ENCODE measurements at places on chromosomes 4 and X. TPM values are rescaled to one million over a fixed set of nuclear protein-coding genes. Genes with fewer than 3 reads are reported as not detected.

Gene MAD2L1
- polyA plus RNA-seq = 55.8 TPM

Gene CXorf51B
- polyA plus RNA-seq = not detected

Gene CENPVL1
- not detected for polyA plus RNA-seq

Gene ABLIM2
- polyA plus RNA-seq = 8.5 TPM

Gene GSTCD
- 16.9 TPM for polyA plus RNA-seq

Gene HTN1
- polyA plus RNA-seq = not detected

Gene ETDC
- polyA plus RNA-seq = 1.2 TPM

Gene SH3TC1
- polyA plus RNA-seq = 27.5 TPM

Gene ASB12
- 0.55 TPM for polyA plus RNA-seq

DNA sequence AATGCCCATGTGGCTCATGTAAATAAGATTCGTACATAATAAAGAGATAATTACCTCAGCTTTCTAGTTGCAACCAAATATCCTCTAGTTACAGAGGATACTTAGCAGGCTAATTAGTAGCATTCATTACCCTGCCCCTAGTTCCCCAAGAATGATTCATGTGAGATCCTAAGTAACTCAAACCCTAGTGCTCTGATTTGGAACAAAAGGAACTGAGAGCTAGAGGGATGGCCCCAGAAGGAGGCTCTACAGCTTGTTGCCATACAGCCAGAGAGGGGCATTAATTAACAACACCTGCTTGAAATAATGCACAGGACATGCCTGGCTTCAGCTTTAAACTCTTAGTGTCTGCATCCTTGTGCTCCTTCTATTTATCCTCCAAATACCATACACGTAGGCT is 32.6 kb upstream of the CBR4 start:
- H3K36me3 ChIP-seq = no peaks in the 10 kb centered on the region
- H3K27me3 ChIP-seq = no peaks in the 10 kb centered on the region
- H3K4me3 ChIP-seq = no peak overlapping the region
- no peak overlapping the region for H3K27ac ChIP-seq
- DNase-seq = no peak

DNA sequence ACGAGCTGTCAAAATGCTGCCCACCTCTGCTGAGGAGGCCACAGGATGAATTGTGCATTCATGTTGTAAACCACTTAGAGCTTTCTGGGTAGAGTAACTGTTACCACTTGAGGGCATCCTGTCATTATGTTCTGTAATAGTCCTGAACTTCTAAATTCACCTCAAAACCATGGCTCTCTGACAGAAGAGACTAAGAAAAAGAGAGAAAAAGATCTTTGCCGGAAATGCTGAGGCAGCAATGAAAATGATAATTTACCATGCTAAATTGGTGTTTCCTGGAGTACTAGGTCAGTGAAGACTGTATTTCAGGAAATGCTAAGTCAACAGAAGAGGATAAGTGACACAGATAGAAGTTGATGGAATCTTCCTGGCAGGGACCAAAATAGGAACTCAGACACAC is 942.3 kb upstream of the SLIT2 start:
- no peak overlapping the region for H3K4me3 ChIP-seq
- no peaks in the 10 kb centered on the region for H3K27me3 ChIP-seq
- H3K27ac ChIP-seq = no peak overlapping the region
- H3K4me1 ChIP-seq = no peaks in the 10 kb centered on the region

DNA sequence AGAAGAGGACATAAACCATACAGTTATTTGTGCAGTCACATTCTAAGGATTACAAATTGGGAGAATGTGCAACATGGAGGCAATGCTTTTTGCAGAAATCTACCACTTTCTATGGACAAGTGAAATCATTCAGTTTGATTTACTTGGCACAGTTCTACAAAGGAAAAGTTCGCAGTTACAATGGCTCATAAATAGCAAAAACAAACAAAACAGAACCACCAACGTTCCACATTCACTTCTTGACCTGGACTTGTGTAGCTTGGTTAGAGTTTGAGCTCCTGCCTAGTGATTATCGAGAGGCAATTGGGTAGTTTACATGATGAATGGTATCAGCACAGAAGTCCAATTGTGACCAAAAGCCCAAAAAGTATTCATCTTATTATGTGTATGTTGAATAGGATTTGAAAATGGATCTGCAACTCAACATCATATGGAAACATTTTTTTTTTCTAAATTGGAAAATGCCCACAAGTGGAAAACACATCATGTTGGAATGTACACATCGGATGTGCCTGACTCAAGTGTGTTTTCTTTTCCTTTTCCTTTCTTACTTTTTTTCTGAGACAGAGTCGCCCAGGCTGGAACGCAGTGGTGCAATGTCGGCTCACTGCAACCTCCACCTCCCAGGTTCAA is 123.8 kb downstream of the LUZP4 start:
- no peak overlapping the region for H3K27ac ChIP-seq
- no peaks in the 10 kb centered on the region for H3K4me1 ChIP-seq
- H3K36me3 ChIP-seq = no peaks in the 10 kb centered on the region
- H3K4me3 ChIP-seq = no peak overlapping the region

GRCh38 chr4:124044867-124045266 is 648.3 kb downstream of the SPRY1 start:
- H3K4me1 ChIP-seq = no peaks in the 10 kb centered on the region
- peak; percentile 5 for DNase-seq
- H3K27me3 ChIP-seq = no peaks in the 10 kb centered on the region
- no peaks in the 10 kb centered on the region for H3K36me3 ChIP-seq
- no peak overlapping the region for H3K4me3 ChIP-seq

DNA sequence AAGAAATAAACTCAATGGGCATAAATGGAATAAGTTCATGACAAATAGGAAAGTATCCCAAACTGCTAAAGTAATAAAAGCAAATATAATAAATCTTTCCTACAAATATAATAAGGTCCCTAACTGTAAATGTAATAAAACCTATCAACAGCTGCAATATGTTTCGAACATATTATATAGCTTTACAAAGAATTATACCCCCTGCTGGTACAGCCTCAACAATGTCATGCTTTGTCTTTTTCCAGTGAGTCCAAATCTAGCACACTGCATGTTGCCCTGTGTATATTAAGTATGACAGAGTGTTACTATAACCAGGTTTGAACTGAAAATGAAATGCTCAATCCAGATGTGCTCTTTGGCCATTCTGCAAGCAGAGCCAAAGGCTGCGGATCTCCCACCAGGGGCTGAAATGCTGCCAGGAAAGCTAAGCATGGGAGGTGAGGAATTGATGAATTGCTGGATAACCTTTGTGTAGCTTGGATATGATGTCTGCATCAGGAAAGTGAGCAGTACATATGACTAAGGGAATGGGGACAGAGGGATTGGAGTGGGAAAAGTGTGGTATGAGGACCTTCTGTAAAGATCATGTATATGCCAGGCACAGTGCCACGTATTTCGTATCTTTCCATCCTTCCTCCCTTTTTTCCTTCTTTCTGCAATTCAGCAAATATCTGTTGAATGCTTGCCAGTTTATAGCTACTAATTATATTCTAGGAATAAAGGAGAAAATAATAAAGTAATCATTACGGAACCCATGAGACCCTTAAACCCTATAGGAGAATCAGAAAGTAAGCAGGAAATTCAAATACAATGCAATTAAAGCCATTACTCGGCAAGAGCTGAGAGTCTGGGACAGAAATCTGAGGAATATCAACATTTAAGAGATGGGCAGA is 954.6 kb upstream of the LCORL start:
- H3K4me3 ChIP-seq = no peak overlapping the region
- DNase-seq = peak; percentile 22
- H3K27me3 ChIP-seq = no peaks in the 10 kb centered on the region
- H3K4me1 ChIP-seq = no peaks in the 10 kb centered on the region

GRCh38 chr4:147617841-147618691 is 869 bp downstream of the TMEM184C start:
- H3K4me1 ChIP-seq = peaks cover 37% of the 10 kb centered on the region
- DNase-seq = no peak
- peak overlapping the region; percentile 69 for H3K4me3 ChIP-seq
- peaks cover 6% of the 10 kb centered on the region for H3K36me3 ChIP-seq
- no peaks in the 10 kb centered on the region for H3K27me3 ChIP-seq
- H3K27ac ChIP-seq = peak overlapping the region; percentile 85

GRCh38 chr4:176309772-176310171 is 10.0 kb upstream of the SPCS3 start:
- H3K27ac ChIP-seq = no peak overlapping the region
- no peaks in the 10 kb centered on the region for H3K4me1 ChIP-seq
- H3K4me3 ChIP-seq = no peak overlapping the region
- no peaks in the 10 kb centered on the region for H3K27me3 ChIP-seq
- no peaks in the 10 kb centered on the region for H3K36me3 ChIP-seq

GRCh38 chr4:86896596-86896995 is 4.4 kb upstream of the C4orf36 start:
- no peaks in the 10 kb centered on the region for H3K4me1 ChIP-seq
- H3K27me3 ChIP-seq = peaks cover 14% of the 10 kb centered on the region
- no peak overlapping the region for H3K27ac ChIP-seq
- H3K4me3 ChIP-seq = no peak overlapping the region
- H3K36me3 ChIP-seq = no peaks in the 10 kb centered on the region
- DNase-seq = no peak

GRCh38 chr4:107896158-107896645 is 35.1 kb upstream of the CYP2U1 start:
- H3K36me3 ChIP-seq = peaks cover 10% of the 10 kb centered on the region
- H3K27ac ChIP-seq = peak overlapping the region; percentile 28
- no peaks in the 10 kb centered on the region for H3K27me3 ChIP-seq
- H3K4me1 ChIP-seq = peaks cover 7% of the 10 kb centered on the region
- peak; percentile 22 for DNase-seq

DNA sequence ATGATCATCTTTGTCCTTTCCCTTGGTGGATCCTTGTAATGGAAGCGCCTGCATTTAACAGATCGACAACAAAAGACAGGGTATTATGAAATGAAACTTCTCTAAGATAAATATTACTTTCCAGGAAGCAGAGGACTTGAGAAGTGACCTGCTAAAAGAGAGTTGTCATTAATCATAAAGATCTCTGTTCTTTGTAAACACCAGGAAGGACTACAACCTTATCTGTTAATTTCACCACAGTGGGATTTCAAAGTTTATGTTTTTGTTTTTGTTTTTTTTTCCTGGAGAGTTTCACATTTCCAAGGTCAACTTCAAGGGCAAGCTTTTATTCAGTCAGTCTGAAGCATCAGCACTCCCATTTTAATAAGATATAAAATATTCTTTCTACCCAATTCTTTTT is 170.9 kb downstream of the RCHY1 start:
- no peaks in the 10 kb centered on the region for H3K4me1 ChIP-seq
- DNase-seq = no peak
- no peak overlapping the region for H3K4me3 ChIP-seq
- H3K36me3 ChIP-seq = no peaks in the 10 kb centered on the region
- H3K27ac ChIP-seq = no peak overlapping the region

DNA sequence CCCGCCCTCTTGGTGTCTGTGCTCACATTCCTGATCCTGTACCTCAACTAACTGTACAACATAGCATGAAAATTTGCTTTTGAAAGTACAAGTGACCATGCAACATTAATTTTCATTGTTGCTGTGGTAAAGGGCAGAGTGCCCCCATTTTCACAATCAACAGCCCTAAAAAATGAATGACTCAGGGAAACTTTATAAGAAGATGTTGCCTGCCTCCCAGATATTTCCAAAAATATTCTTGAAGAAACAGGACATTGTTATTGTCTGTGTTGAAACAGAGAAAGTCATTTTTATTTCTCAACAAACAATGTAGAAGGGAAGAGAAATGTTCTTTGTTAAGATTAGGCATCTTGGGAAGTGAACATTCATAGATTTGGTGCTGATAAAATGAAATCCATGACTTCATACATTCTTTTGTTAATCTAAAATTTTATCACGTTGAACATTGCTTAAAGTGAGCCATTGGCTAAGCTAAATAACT is 113.9 kb upstream of the ANXA3 start:
- no peaks in the 10 kb centered on the region for H3K36me3 ChIP-seq
- H3K27ac ChIP-seq = no peak overlapping the region
- H3K27me3 ChIP-seq = no peaks in the 10 kb centered on the region
- no peak for DNase-seq
- H3K4me1 ChIP-seq = no peaks in the 10 kb centered on the region
- no peak overlapping the region for H3K4me3 ChIP-seq

DNA sequence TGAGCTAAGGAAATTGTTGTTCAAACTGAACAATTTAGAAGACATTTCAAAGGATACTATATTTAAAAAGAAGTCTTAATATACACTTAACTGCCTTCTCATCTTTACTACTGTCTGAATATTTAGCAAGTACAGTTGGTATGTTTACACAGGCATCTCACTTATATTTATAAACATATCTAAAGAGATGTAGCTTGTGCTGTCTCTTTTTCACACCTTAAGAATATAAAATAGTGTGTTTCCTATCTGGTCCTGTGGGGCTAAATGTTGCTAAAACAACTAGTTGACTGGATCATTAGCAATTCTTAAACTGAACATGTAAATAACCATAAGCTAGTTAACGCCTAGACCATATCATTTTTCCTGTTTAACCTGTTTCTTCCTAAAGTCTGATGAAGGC is 336.3 kb downstream of the PPP3CA start:
- H3K4me3 ChIP-seq = no peak overlapping the region
- no peak for DNase-seq
- H3K4me1 ChIP-seq = no peaks in the 10 kb centered on the region

GRCh38 chr4:8672486-8672885 is 79.9 kb downstream of the CPZ start:
- H3K4me3 ChIP-seq = no peak overlapping the region
- H3K27ac ChIP-seq = no peak overlapping the region
- no peaks in the 10 kb centered on the region for H3K36me3 ChIP-seq
- peaks cover 53% of the 10 kb centered on the region for H3K27me3 ChIP-seq
- H3K4me1 ChIP-seq = no peaks in the 10 kb centered on the region

DNA sequence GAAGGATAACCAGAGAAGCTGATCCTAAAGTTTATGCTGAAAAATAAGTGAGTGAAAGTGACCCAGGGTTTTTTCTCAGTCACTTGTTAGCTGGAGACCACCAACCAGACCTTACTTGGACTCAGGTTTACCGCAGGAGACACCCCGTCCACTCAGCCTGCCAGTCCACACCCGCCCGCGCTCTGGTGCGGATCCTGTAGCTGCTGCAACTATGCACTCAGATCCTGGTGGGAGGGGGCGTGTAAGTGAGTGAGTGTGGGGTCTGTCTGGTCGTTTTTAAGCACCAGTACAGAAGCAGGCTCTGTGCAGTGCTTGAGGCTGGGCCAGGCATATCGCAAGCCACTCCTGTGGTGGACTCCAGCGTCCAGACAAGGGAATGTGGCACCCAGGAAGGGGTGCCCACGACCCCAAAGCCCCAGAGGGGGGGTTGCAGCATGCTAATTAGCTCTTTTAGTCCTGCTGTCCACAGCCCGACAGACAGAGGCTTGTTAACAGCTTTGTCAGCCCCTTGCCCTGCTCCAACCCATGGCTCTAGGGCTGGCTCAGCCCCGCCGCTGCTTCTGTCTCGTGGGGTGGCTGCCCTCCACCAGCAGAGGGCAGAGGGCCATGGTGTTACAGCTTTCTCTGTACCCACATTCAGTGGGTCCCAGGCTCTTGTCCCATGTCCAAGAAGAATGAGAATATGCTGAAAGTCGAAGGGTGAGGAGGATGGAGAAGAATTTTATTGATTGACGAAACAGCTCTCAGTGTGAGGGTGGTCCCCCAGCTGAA is 40.4 kb upstream of the PPP1R2C start:
- no peak overlapping the region for H3K27ac ChIP-seq
- no peaks in the 10 kb centered on the region for H3K36me3 ChIP-seq
- no peaks in the 10 kb centered on the region for H3K27me3 ChIP-seq
- no peak for DNase-seq

- peaks cover 56% of the 10 kb centered on the region for H3K4me1 ChIP-seq
- H3K27ac ChIP-seq = no peak overlapping the region
- H3K4me3 ChIP-seq = no peak overlapping the region
- DNase-seq = no peak
These were observed 3.9 kb downstream of the RAB9A start for GRCh38 chrX:13692771-13693231.

- no peak overlapping the region for H3K27ac ChIP-seq
- no peaks in the 10 kb centered on the region for H3K4me1 ChIP-seq
- DNase-seq = no peak
- H3K36me3 ChIP-seq = no peaks in the 10 kb centered on the region
- no peaks in the 10 kb centered on the region for H3K27me3 ChIP-seq
These were observed 393.2 kb upstream of the HS3ST1 start for GRCh38 chr4:11821772-11822430.
